ENCODE measurements at places on chromosomes 1 and 21.

DNA sequence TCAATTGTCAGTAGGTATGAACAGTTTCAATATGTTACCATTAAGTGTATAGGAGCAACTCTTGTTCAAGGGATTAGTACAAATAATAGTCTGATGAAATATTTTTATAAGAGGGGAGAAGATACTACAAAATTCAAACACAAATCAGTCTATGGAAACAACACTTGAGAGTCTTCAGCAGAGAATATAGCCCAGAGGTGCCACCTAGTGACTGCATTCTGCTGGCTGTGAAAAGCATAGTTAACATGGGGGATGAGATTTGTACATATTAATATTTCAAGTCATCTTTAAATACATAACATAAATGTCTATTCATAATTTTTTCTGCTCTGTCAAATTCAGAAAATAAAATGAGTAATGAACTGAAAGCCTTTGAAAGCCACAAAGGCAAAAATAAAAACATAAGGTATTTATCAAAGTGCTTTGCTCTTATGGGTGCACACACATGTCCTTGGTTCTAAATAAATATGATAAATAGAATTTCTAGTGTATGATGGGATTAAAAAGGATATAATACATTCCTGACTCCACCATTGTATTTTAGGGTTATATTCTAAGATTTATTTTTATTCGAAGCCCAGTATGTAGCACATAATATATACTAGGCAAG, 440.9 kb upstream of the ZRANB2 start:
- peak; percentile 27 for DNase-seq

- DNase-seq: no peak
Observed at GRCh38 chr1:199746666-199747384, 280.7 kb upstream of the NR5A2 start.

- no peak for DNase-seq
Observed at GRCh38 chr21:26534517-26534916, 38.6 kb downstream of the CYYR1 start.

DNA sequence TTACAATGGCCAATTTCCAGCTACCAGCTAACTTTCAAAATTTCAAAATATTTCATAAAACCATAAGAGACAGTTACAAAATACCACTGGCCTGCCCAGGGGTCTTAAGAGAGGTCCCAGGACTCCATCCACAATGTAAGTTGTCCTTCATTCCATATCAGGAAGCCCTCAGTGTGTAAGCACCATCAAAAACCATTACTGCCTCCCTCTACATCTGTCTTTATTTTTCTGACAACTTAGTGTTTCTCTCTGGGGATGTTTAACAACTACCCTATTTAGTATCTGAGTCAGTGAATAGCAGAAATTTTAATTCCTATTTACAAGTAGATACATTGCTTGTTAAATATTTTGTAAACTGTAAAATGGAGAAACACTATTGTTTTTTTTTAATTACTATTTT, 339.3 kb upstream of the ADAMTS5 start:
- DNase-seq: no peak

GRCh38 chr21:44049182-44049581, 37.1 kb downstream of the TRAPPC10 start:
- no peak for DNase-seq

- DNase-seq: no peak
Observed at GRCh38 chr1:175043824-175044223, 20.6 kb upstream of the MRPS14 start.

DNA sequence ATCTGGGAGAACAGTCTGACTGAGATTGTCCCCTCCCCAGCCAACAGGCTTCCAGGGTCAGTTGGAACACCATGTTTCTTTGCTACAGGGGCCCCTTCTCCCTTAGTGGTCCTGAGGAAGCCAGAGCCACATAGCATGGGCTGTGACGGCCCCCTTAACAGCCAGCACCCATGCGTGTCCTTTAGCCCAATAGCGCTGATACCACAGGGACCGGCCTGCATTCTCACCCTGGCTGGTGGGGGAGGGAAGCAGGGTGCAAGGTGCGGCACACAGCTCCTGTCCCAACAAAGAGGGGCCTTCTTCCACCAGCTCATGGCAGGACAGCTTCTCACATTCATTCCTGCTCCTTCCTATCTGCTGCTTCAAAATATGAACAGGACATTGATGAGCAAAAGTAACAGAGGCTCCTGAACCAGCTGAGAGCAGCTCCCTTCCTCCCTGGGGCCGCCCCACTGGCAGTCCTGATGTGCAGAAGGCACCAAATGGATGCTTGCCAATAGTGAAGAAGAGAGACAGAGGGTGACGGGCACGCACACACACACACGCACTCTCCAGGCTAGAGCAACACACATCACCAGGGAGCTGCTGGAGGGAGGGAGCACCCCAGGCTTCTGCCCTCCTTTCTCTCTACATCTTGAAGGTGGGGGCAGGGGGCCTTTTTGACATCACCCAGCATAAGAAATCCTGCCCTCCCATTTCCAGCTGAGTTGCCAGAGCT, 99.4 kb downstream of the CRYAA start:
- no peak for DNase-seq

DNA sequence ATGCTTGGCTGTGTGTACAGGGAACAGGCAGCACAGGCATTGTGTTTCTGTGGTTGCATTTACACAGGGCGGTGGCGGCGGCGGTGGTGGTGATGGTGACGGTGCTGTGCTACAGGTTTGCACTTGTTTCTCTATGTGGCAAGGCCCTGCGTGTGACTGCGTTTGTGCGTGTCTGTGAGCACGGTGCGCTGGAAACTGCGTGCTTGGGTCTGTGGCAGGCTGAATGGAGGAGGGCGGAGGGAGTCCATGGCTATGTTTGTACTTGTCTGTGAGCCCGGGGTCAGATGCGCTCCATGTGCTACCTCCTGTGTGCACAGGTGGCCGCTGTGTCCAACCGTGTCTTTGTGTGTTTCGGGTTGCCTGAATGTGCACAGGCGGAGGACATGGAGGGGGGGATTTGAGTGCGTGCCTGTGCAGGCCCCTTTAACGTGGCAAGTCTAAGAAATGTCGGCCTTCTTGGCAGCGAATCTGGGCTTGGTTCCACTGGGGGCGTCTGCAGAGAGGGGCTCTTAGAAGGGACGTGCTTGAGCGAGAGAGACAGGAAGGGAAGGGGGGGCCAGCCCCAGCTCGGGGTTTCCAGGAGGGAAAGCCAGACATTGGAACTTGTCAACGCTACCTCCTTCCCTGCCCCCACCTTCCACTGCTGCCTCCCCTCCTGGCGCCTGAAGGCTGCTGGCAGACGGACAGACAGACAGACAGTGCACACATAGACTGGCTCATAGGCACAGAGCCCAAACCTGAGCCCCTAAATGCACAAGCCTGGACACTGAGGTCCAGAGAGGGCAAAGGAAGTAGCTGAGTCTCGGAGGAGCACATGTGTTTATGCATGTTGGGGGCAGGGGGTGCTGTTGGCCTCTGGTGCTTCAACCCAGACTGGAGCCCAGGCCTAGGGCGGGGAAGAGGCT, 32.7 kb upstream of the WASF2 start:
- no peak for DNase-seq

DNA sequence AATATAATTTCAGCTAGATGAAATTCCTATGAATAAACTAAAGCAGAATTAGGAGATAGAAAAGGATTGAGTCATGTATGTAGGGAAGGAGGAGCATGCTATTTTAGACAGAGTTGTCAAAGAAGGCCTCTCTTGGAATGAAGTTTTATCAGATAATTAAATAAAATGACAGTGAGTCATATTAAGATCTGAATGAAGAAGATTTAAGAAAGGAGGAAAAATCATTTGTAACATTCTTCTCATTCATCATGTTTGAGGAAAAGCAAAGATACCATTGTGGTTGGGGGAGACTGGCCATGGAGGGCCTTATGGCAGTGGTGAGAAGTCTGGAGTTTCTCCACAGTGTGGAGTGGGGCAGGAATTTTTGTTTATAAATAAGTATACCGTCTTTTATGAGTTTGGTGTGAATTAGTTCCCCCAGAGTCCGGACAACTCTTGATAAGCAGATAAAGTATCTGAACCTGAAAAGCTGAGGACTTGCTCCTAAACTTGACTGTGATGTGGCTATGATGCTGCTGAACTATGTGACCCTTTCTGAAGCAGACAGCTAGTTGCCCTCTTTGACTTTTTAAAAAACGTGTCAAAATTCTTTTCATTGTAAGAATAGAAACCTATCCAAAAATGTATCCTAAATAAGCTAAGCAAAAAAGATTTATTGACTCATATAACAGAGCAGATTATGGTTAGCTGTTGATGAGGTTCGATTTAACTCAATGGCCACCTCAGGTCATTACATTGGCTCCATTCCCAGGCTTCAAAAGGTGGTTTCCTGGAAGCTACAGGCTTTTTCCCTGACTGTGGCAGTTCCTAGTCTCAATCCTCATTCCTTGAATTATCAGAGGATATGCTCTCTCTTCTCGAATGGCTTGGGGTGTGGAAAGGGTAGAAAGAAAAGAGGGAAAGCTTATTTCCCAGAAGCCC, 90.8 kb downstream of the LHX9 start:
- no peak for DNase-seq

DNA sequence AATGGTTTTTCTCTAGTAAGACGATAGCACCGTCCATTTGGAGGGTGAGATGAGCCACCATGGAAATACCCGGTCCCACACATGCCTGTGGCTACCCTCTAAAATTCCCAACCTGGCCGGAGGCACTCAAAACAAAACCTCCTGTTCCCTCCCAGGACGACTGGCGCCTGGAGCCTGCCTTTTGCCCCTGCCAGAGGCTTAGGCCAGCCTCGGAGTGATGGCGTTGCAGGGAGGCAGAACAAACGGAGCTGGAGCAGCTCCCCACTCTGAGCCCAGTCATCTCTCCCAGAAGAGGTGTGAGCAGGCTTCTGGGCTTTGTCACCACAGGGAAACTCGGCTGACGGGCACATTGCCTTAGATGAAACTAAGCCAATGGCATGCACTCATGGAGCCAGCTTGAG, 213.7 kb upstream of the HOOK1 start:
- peak; percentile 77 for DNase-seq

Data from astrocyte of the cerebellum (primary cell).